Ureter (tissue), 1 donor: ENCODE measurements at places on chromosomes 1 and 21.
A peak's percentile ranks its signal among the peaks of the same experiment; 100 is the strongest.

- DNase-seq: no peak
Observed at GRCh38 chr21:42401154-42401553, 2.5 kb upstream of the UBASH3A start.

DNA sequence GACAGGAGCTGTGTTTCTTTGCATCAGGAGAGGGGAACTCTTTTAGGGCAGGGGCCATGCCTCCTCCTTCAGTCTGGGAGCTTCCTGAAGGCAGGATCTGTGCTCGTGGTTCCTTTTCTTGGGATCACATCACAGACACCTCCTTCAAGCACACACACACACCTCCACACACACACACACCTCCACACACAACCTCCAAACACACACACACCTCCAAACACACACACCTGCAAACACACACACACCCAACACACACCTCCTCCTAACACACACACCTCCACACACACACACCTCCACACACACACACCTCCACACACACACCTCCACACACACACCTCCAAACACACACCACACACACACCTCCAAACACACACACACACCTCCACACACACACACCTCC lies 10.5 kb downstream of the LGR6 start:
- no peak for DNase-seq

GRCh38 chr1:2271211-2271721 lies 43.1 kb downstream of the SKI start:
- no peak for DNase-seq

DNA sequence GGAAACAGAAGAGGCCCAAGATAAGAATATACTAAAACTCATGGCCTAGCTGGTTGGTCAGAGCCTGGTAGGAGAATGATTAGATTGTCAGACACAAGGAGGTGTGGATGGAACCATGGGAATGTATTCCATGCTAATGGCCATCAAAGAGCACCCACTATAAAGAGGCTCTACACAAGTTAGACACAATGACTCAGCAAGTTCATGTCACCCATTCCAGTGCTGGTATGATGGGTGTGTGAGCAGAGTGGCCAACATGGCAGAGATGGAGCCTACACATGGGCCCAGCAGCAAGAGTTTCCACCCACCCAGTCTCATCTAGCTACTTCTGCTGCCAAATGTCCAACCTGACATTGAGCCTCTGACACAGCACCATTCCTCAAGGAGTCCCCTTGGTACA lies 97.5 kb upstream of the COG2 start:
- no peak for DNase-seq

DNA sequence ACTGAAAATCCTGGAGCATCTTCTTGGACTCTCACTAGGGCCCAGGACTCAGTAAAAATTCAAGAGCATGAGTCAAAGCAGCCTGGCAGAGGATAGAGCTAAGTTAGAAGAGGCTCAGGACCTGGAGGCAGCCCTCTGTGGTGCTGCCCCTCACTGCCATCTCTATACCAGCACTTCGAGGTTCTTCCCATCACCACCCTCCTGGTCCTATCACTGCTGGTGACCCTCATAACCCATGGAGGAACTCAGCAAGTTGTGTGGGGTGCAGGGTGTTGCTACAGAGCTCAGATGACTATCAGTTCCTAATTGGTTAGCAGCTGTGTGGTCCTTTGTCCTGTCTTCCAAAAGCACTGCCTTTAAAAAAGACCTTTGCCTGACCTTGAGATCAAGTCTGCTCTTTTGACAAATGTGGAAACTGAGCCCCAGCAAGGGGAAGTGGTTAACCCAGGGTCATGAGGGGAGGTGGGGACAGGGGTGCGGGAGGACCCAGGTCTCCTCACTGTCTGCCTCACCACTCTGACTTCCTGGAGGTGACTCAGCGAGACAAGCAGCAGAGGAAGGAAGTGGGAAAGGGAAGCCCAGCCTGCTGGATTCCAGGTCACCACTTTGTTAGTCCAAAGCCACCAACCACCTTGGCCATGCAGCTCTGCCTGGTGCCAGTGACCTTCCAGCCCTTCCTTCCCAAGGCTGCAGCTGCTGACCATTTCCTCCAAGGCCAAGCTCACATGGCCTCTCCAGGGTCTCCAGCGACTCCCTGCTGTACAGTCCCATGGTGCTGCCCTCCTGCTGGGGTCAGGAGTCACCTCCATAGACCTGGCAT lies 199.4 kb upstream of the EDN2 start:
- DNase-seq: no peak

DNA sequence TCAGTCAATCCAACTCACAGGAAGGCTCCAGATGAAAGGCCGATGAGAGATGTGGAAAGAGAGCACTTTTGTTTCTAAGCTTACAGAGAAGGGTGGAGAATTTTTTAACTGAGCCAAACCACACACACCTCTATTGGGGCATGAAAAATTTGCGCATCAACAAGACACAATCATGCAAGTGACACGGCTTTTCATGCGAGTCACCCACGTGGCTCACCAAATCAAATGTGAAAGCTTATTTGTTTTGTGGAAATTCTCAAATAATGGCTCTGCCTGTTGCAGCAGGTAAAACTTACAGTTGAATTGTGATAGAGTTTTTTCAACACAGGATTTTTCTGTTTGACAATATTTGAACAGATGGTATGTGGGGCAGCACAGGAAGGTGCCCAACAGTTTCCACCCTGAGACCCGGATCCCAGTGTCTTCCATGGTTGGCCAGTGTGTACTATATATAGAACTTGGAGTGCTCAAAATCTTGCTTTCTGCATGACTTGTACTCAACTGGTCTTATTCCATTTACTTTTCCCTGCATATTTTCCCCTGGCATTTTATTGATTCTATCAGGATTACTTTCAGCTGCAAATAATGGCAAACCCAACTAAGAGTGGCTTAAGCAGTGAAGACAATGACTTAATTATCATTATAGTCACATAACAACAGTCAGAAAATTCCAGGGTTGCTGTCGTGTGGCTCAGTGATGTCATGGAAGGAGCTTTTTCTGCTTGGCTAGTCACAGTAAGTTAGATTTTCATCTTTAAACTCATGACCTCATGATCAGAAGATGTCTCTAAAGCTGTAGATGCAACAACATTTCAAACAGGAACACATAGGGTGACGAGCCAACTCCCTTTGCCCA lies 90.6 kb upstream of the SIM2 start:
- no peak for DNase-seq

DNA sequence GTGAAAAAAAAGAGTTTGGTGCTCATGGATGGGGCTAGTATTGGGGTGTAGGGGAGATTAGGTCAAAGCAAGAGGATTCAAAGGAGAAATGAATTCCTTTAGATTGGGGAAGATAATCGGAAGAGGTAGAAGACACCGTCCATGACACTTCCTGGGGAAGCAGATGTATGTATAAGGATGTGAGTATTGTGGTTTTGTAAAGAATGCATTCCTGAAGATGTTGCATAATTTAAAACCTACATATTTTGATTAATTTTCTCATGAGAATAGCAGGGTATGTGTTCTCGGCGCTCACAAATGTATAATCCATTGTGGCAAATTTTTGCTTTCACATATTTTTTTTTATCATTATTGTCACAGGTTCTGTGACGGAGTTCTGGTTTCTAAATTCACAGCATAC lies 5.5 kb upstream of the LGALS8 start:
- no peak for DNase-seq

GRCh38 chr1:178540646-178541045 lies 27.7 kb downstream of the TEX35 start:
- no peak for DNase-seq

GRCh38 chr1:47676311-47677054 lies 238.6 kb downstream of the FOXD2 start:
- DNase-seq: peak; percentile 29

DNA sequence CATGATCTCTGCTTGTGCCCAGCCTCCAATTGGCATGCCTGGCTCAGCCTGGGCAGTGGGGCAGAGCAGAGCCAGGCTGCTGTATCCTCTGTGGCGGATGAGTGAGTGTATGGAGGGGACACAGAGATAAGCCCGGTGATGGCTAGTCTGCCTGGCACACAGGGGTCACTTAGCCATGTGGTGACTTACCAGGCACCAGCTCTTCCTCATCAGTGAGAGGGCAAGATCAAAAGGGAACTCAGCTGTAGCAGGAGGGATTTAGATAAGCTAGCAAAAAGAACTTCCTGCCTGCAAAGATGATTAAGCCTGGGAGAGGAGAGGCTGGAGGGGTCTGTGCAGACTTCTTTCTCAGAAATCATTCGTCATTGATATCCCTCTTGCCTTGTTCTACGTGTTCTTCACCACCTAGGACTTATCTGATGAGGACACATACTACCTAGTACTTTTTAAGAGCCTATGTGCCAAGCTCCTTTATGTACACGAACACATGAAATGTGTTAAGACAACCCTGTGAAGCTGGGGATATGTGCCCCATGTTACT lies 7.9 kb downstream of the KIF21B start:
- DNase-seq: no peak
